ENCODE measurements at places on chromosomes 7 and 10.

DNA sequence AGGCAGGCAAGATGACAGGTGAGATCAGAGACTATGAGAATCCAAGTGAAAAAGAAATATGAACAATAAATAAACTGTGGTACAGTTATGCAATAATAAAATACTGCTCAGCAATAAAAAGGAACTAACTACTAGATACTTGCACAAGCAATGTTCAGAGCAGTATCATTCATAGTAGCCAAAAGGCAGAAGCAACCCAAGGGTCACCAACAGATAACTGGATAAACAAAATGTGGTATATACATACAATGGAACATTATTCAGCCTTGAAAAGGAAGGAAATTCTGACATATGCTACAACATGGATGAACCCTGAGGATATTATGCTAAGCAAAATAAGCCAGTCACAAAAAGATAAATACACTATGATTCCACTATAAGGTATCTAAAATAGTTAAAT lies 76.9 kb upstream of the KCNIP2 start:
- H3K27me3 ChIP-seq: no peaks in the 10 kb centered on the region
- no peak for DNase-seq
- no peaks in the 10 kb centered on the region for H3K36me3 ChIP-seq
- H3K4me1 ChIP-seq: peaks cover 7% of the 10 kb centered on the region
- H3K4me3 ChIP-seq: no peak overlapping the region

GRCh38 chr10:122287570-122287969 lies 16.5 kb downstream of the BTBD16 start:
- no peaks in the 10 kb centered on the region for H3K36me3 ChIP-seq
- no peaks in the 10 kb centered on the region for H3K4me1 ChIP-seq
- H3K27ac ChIP-seq: no peak overlapping the region
- no peak overlapping the region for H3K4me3 ChIP-seq
- no peak for DNase-seq
- H3K27me3 ChIP-seq: peaks cover 2% of the 10 kb centered on the region

- no peak overlapping the region for H3K4me3 ChIP-seq
- no peak for DNase-seq
- H3K27me3 ChIP-seq: peaks cover 3% of the 10 kb centered on the region
- H3K27ac ChIP-seq: no peak overlapping the region
- no peaks in the 10 kb centered on the region for H3K36me3 ChIP-seq
- no peaks in the 10 kb centered on the region for H3K4me1 ChIP-seq
Observed at GRCh38 chr7:29852457-29852856, 46.1 kb downstream of the WIPF3 start.

- H3K27me3 ChIP-seq: no peaks in the 10 kb centered on the region
- no peak overlapping the region for H3K27ac ChIP-seq
- peaks cover 8% of the 10 kb centered on the region for H3K4me1 ChIP-seq
- H3K36me3 ChIP-seq: peaks cover 3% of the 10 kb centered on the region
Observed at GRCh38 chr10:103021150-103021899, 103.2 kb downstream of the CNNM2 start.

GRCh38 chr7:87427288-87427687 lies 48.2 kb downstream of the ABCB4 start:
- H3K27me3 ChIP-seq: peaks cover 6% of the 10 kb centered on the region
- no peaks in the 10 kb centered on the region for H3K36me3 ChIP-seq
- H3K27ac ChIP-seq: no peak overlapping the region
- H3K4me3 ChIP-seq: no peak overlapping the region

- H3K36me3 ChIP-seq: no peaks in the 10 kb centered on the region
- no peaks in the 10 kb centered on the region for H3K4me1 ChIP-seq
- H3K4me3 ChIP-seq: no peak overlapping the region
- H3K27me3 ChIP-seq: peaks cover 9% of the 10 kb centered on the region
Observed at GRCh38 chr10:130341356-130341755, 205.2 kb downstream of the GLRX3 start.

DNA sequence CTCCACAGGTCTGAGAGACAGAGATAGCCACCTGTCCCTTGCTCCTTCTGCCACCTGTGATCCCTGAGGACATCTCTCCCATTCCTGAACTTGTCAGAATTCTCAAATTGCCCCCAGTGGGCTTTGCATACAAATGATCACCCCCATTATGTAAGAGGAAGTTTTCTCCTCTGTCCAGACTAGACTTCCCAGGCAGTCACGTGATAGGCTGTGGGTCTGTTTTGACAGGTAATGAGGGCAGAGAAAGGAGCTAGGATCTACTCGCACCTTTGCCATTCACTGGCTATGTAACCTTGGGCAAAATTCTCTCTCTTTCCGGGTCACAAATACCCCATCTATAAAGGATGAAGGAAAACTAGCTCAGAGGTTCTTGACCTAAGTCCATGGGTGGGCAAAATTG lies 21.4 kb upstream of the TM9SF3 start:
- DNase-seq: no peak
- peaks cover 8% of the 10 kb centered on the region for H3K4me1 ChIP-seq
- H3K36me3 ChIP-seq: no peaks in the 10 kb centered on the region
- peaks cover 9% of the 10 kb centered on the region for H3K27me3 ChIP-seq
- no peak overlapping the region for H3K27ac ChIP-seq
- no peak overlapping the region for H3K4me3 ChIP-seq

DNA sequence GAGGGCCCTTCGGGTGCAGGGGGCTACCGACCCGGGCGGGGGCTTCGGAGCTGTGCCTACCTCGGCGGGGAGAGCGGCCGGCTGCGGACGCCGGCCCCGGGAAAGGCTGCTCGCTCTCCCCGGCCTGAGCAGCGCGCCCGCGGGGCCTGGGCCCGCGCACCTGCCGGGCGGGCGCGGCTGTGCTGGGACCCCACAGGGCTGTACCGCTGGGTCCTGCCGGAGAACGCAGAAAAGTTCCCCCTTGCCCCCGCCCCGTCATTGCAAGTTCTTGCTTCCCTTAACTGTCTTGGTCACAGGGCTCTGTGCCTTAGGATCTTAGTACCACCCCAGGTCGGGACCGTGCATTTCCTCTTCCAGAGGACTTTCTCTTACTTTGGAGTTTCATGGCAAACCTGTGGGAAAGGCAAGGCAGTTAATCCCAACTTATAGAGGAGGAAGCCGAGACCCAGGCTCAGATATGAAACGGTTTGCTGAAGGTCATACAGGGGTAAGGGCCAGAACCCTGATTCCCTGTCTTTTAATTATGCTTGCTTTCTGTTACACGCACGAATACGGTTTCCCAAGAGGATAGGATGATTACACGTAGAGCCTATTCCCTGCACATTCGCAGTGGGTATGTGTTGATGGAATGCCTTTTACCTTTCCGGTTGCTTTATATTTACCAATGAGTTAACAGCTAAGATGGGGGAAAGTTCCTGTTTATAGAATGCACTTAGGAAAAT lies 652 bp downstream of the PCGF5 start:
- H3K27ac ChIP-seq: peak overlapping the region; percentile 91
- H3K27me3 ChIP-seq: no peaks in the 10 kb centered on the region
- H3K36me3 ChIP-seq: peaks cover 24% of the 10 kb centered on the region
- peak overlapping the region; percentile 95 for H3K4me3 ChIP-seq

- H3K4me3 ChIP-seq: no peak overlapping the region
- no peaks in the 10 kb centered on the region for H3K4me1 ChIP-seq
- no peaks in the 10 kb centered on the region for H3K36me3 ChIP-seq
- DNase-seq: no peak
Observed at GRCh38 chr10:35228058-35228457, 101.4 kb downstream of the CREM start.

DNA sequence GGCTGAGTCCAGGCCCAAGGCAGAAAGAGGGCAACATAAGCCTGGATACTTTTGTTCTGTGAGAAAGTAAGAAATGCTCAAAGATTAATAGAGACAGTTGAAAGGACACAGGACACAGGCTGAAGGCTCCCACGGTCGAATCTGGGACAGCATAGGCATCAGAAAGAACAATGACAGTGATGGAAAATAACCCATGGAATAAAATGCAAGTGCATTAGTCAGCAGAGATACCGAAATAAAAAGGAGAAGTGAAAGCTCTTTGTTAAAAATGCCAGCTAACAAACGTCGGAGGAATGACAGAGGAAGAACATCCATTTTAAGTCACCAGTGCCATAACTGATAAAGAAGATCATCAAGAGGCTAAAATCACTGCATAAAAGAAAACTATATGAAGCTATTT lies 19.6 kb upstream of the AGAP5 start:
- peaks cover 26% of the 10 kb centered on the region for H3K36me3 ChIP-seq
- no peak overlapping the region for H3K27ac ChIP-seq
- peaks cover 2% of the 10 kb centered on the region for H3K4me1 ChIP-seq
- no peak overlapping the region for H3K4me3 ChIP-seq

GRCh38 chr10:59817773-59818172 lies 64.5 kb upstream of the MRLN start:
- H3K27me3 ChIP-seq: no peaks in the 10 kb centered on the region
- H3K36me3 ChIP-seq: no peaks in the 10 kb centered on the region
- peaks cover 18% of the 10 kb centered on the region for H3K4me1 ChIP-seq
- H3K27ac ChIP-seq: no peak overlapping the region
- no peak for DNase-seq

GRCh38 chr10:19469521-19469920 lies 346.7 kb upstream of the PLXDC2 start:
- no peaks in the 10 kb centered on the region for H3K4me1 ChIP-seq
- H3K4me3 ChIP-seq: no peak overlapping the region
- no peak overlapping the region for H3K27ac ChIP-seq
- no peak for DNase-seq
- no peaks in the 10 kb centered on the region for H3K27me3 ChIP-seq
- no peaks in the 10 kb centered on the region for H3K36me3 ChIP-seq

DNA sequence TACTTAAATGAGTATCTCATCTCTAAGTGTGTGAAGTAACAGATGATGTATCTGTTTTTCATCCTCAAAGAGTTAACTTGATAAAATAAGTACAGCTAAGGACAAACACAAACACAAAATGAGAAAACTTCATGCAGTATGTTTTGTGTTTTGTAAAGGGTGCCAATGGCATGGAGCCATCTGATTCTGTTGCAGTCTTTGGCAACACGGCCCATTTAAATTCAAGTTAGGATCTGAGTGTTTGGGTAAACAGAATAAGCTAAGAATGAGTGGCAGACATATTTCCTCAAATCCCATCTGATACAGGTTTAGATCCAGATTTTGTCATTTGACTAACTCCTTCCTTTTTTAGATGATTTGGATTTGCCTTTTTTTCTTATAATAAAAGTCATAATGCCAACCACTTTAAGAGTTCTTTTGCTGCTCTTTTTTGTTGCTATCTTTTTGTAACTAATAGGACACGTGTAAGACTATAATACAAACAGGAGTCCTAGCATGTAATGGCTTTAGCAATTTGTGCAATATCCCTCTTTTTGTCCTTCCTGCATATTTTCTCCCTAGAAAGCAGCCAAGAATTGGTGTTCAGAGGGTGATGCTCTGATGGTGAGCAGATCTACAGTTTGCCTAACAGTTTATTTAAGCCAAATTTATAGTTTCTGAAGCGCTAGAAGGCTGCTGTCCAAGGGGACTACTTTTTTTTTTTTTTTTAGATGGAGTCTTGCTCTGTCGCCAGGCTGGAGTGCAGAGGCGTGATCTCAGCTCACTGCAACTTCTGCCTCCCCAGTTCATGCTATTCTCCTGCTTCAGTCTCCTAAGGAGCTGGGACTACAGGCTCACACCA lies 18.9 kb upstream of the ACTA2 start:
- no peak overlapping the region for H3K4me3 ChIP-seq
- H3K36me3 ChIP-seq: no peaks in the 10 kb centered on the region
- no peaks in the 10 kb centered on the region for H3K27me3 ChIP-seq
- DNase-seq: no peak
- H3K27ac ChIP-seq: no peak overlapping the region

GRCh38 chr10:3765146-3765545 lies 19.9 kb downstream of the KLF6 start:
- peaks cover 13% of the 10 kb centered on the region for H3K4me1 ChIP-seq
- H3K27ac ChIP-seq: peak overlapping the region; percentile 80
- no peak for DNase-seq
- peak overlapping the region; percentile 56 for H3K4me3 ChIP-seq
- H3K27me3 ChIP-seq: peaks cover 3% of the 10 kb centered on the region

DNA sequence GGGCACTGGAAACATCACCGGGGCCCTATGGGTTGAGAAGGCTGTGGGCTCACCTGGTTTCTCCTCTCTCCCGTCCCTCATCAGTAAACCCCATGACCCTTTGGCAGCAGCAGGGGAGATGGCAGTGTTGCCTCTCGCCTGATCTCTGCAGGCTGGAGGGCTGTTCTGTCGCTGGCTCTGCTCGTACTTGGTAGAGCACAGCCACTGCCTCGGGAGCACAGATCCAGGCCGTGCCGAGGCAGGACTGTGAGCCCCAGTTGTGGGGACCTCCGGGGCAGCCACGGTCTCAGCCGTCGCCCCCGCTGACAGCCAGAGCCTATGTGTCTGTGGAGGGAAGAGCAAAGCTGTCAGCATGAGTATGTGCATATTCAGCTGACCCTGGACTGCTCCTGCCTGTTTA lies 94.9 kb downstream of the PTPRE start:
- peaks cover 28% of the 10 kb centered on the region for H3K27me3 ChIP-seq
- H3K36me3 ChIP-seq: no peaks in the 10 kb centered on the region
- H3K4me3 ChIP-seq: no peak overlapping the region
- H3K27ac ChIP-seq: no peak overlapping the region
- H3K4me1 ChIP-seq: peaks cover 5% of the 10 kb centered on the region

DNA sequence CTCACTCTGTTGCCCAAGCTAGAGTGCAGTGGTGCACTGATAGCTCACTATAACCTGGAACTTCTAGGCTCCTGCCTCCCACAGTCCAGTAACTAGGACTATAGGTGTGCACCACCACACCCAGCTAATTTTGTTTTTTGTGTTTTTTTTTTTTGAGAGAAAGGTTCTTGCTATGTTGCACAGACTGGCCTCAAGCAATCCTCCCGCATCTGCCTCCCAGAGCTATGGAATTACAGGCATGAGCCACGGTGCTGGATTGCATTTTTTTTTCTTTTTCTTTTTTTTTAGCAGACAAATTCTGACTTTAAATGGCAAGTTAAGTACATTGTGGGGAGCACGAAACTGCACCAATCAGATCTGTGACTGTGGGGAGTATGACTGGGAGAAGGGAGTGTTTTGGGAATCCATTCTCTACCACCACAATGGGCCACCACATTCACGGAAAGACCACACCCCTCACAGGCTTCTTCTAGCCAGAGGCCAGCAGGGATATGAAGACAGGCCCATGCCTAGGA lies 58.1 kb upstream of the MSMB start:
- no peaks in the 10 kb centered on the region for H3K27me3 ChIP-seq
- no peak overlapping the region for H3K4me3 ChIP-seq
- H3K36me3 ChIP-seq: no peaks in the 10 kb centered on the region
- peaks cover 20% of the 10 kb centered on the region for H3K4me1 ChIP-seq
- H3K27ac ChIP-seq: peak overlapping the region; percentile 66
- DNase-seq: no peak

DNA sequence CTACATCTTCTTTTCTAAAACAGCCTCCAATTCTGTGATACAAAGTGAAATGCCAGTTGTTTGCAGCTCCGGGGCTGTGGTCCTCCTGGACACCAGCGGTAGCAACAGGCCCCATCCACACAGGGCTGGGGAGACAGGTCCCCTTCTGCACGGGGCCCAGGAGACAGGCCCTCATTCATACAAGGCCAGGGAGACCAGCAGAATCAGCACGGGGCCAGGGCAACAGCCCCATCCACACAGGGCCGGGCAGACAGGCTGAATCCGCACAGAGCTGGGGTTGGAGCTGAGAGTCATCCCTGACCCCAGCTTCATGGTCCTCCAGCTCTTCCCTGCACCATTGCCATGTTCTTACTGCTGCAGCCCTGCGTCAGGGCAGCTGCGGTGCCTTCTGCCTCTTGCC lies 238.6 kb downstream of the MGMT start:
- H3K4me3 ChIP-seq: no peak overlapping the region
- DNase-seq: no peak
- H3K36me3 ChIP-seq: peaks cover 56% of the 10 kb centered on the region
- H3K27me3 ChIP-seq: no peaks in the 10 kb centered on the region
- peaks cover 4% of the 10 kb centered on the region for H3K4me1 ChIP-seq

GRCh38 chr7:5681979-5682546 lies 99.4 kb downstream of the RNF216 start:
- no peak for DNase-seq
- H3K4me1 ChIP-seq: peaks cover 44% of the 10 kb centered on the region
- H3K27ac ChIP-seq: peak overlapping the region; percentile 55
- no peaks in the 10 kb centered on the region for H3K27me3 ChIP-seq
